ENCODE measurements at places on chromosomes 3 and 15.
A peak's percentile ranks its signal among the peaks of the same experiment; 100 is the strongest.

- DNase-seq = no peak
Observed at GRCh38 chr3:124952282-124952855, 17.8 kb upstream of the MUC13 start.

DNA sequence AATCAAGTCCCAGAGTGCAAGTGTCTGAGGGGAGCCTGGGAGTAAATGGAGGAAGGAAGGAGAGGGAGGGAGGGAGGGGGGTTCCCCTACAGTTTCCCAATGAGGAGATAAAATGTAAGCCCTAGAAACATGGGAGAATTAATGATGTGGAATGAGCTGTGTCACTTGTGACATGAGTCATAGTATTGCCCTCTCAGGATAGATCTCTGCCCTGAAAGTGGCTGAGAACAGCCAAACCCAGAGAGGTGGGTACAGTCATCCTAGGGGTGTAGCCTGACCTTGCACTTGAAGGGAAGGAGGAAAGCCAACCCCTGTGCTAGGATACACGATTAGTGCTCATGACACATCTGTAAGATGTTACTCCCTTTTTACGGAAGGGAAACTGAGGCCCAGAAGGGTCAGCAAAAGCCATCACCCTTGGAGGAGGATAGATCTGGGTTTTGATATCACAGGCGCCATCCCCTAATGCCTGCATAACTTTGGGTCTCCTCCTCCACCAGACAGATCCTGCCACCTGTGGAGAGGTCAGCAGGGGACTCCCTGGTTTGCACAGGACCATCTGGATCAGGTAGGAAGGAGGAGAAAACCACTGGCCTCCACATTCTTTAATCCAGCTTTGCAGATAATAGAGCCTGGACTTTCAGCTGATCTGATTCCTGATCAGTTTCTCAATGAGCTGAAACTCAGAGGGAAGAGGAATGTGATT is 23.1 kb upstream of the USP3 start:
- DNase-seq = no peak

DNA sequence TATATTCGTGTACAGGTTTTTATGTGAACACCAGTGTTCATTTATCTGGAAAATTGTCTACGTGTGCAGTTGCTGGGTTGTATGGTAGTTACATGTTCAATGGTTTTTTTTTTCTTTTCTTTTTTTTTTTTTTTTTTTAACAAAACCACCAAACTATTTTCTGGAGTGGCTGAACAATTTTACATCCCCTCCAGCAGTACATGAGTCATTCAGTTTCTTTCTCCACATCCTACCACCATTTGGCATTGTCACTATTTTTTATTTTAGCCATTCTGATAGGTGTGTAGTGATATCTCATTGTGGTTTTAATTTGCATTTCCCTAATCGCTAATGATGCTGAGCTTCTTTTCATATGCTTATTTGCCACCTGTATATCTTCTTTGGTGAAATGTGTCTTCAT is 256.3 kb upstream of the EOMES start:
- no peak for DNase-seq

- peak; percentile 81 for DNase-seq
Observed at GRCh38 chr15:84598250-84598649, 2.6 kb upstream of the ZSCAN2 start.

GRCh38 chr3:40290396-40290795 is 19.1 kb upstream of the EIF1B start:
- peak; percentile 4 for DNase-seq

Data from CD4-positive, alpha-beta T cell (primary cell).